ENCODE measurements at places on chromosomes 3 and 15. TPM values are rescaled to one million over a fixed set of nuclear protein-coding genes. Genes with fewer than 3 reads are reported as not detected.

Gene MCTP2
- polyA plus RNA-seq = 25.9 TPM

Gene CADM2
- polyA plus RNA-seq = 1.7 TPM

- no peak for DNase-seq
Measured at GRCh38 chr15:52111517-52112202, 915 bp downstream of the BCL2L10 start.

GRCh38 chr15:63587527-63587926 is 9.7 kb upstream of the FBXL22 start:
- no peak for DNase-seq

DNA sequence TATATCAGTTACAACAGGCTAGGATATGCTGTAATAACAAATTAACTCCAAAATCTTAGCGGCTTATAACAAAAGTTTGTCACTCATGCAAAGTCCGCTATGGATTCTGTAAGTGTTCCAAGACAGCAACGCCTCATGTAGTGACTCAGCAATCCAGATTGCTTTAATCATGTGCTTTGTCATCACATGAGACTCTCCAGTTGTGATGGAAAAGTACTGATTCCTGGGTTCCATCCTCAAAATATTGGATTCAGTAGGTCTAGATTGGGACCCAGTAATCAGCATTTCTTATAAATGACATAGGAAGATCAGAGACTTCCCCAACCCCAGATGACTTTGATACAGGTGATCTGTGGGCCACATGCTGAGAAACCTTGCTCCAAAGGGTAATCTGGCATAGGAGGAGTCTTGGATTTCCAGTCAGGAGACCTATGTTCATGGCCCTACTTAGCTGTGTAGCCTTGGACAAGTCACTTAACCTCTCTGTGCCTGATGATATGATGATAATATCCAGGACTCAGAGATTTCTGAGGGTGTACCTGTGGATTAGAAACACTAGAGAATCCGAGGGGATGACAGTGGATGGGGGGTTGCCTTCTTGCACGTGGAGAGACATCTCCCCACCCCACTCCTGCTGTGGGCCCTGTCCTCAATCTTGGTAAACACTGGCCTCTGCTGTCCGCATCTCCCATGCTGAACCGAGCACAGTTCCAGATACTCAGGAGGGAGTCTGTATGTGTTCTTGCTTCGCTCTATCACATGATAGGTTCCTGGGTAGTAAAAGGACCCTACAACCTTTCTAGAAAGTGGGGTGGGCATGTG is 65.5 kb downstream of the CORO2B start:
- DNase-seq = no peak

DNA sequence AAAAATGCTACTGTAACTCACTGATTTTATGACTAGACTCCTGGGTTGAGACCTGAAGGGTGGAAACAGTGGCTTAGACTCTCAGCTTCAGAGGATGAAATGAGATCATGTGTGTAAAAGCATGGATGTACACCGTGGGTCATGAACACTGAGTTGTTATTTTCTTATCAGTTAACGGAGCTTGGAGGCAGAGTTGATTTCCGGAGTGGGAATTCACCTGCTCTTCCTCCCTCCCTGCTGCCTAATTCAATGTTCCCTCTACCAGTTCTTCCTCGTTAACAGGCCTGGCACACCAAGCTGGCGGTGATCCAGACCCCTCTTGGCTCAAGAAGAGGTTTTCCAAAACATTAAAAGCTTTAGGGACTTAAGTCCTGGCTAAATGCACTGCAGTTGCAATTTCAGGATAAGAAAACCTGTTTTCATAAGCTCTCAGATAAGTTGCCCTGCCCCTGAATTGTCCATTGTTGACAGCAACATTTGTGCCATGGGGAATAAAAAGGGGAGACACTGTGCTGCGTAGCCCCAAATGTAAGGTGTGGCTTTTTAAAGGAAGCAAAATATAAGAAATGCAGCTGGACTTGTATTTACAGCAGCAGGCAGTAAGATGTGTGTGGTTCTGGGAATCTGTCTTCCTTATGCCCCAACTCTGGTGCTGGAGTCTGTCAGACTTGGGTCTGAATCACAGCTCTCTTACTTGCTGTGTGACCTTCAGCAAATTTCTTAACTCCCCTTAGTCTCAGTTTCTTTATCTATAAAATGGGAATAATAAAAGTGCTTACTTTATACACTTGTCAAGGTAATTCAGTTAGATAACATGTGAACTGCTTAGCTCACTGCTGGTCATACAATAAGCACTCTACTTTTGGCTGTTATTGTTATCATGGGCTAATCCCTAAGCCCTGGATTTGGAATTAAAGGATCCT is 9.9 kb downstream of the PDIA5 start:
- DNase-seq = peak; percentile 49

All from left lung (tissue), 14 donors.